DMS153 (cell line): ENCODE measurements at places on chromosomes 1 and 21.
A peak's percentile ranks its signal among the peaks of the same experiment; 100 is the strongest.

DNA sequence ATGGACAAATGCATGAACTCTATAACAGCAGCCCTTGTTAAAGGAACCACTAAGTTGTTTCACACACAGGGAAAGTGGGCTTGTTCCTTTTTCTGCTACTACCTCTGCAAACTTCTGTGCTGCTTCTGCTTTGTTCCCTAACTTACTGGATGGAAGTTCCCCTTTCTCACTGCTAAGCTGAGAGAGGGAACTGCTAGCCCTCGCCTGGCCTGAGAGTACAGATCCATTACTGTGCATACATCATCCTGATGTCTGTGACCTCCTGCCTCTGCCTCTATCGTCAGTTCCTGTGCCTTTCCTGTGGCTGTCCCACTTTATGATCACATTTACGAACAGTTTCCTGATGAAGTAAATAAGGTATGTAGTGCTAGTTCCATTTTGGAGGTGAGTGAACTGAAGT, 3.5 kb downstream of the GNAT2 start:
- DNase-seq = no peak

DNA sequence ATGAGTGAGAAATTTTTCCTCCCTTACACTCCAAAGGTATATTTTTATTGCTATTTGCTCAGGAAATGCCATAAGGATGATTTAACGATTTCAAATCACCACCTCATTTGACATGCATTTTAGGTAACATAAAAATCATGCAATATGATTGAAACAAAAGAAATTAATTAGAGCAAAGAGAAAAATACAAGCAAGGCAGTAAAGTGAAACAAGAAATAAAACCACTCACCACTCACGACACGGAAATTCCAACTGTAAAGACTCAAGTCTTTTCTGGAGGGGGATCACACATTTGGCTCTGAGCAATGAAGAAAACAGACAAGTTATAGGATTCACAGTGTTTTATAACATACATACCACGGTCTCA, 86.8 kb upstream of the ARHGAP29 start:
- no peak for DNase-seq

- no peak for DNase-seq
These were observed 19.2 kb upstream of the PRKAA2 start for GRCh38 chr1:56625819-56626440.

GRCh38 chr1:211708006-211708405, 32.6 kb upstream of the NEK2 start:
- no peak for DNase-seq

DNA sequence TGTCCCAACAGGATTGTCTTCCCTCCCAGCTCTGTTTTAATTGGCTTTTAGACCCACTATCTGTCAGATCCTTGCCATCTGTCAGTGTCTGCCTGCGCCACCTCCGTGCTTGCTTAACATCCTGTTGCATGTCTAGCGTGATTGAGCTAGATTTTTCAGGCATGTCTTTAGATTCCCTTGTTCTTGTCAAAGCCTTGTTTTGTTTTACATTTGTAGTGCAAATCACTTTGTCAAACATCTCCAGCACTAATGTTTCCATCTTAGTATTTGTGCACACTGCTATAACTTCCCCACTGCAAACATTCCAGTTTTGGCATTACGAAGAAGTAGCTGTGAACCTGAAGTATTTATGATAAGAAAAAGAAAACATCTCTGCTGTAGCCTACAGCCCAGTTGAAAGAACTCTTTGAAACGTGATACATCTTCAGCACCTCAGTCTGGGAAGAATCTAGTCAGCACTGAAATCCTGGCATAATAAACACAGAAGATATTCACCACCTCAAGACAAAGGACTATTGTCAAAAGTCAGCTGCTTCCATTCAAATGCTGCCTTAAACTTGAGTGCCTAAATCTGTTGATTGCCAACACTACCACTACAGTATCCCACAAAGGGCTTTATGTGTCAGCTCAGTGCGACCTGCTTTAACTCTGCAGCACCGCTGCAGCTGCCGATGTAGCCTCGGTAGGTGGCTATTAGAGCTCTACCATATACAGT, 105.0 kb downstream of the FNBP1L start:
- DNase-seq = no peak

DNA sequence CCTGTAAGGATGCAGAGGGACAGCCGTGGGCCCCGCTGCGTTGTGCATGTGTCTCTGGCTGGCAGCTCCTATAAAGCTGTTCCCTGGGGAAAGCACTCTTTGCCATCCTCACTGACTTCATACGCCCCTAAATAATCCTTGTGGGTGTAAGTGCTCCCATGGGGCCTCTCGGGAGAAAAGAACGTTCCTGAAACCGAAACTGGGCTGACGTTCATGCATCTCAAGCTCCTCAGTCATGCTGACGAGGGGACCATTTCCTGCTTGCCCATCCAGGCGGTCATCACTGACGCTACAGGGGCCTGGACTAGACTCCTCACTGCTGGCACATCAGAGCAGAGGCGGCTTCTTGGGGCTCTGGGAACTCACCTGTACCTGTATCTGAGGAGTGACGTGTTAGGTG, 73.1 kb upstream of the USP24 start:
- DNase-seq = peak; percentile 53

DNA sequence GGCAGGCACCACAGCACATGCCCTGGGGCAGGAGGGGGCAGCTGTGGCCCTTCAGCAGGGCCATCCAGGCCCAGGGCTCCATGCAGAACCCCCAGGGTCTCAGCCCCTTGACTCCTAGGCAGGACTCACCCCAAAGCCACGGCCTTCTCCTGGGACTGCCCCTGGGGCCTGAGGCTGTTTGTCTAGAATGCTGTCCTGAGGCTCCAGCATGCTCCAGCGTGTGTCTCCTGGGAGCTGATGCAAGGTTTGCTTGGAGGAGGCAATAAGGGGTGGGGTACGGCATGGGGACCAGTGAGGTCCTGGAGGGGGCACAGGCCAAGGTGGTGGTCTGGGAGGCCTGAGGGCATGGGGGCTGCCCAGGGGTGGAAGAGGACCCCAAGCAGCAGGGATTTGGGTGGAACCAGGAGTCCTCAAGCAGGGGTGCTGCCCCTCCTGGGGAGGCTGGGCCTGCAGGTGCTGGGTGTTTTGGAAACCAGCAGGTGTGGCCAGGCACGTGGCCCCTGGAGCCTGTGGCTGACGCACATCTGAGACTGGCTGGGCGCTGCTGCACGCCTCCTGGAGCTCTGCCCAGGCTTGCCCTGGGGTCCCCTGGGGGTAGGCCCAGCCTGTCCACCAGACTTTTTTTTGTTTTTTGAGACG, 7.8 kb upstream of the CALML6 start:
- peak; percentile 98 for DNase-seq

GRCh38 chr1:67464058-67464457, 33.9 kb upstream of the SERBP1 start:
- no peak for DNase-seq
